ENCODE measurements at places on chromosomes 7 and 10.

GRCh38 chr10:114711176-114711868, 53.2 kb upstream of the ABLIM1 start:
- DNase-seq = no peak

GRCh38 chr7:3495530-3495929, 194.5 kb downstream of the SDK1 start:
- no peak for DNase-seq

- no peak for DNase-seq
Observed at GRCh38 chr10:32148864-32149251, 92.6 kb upstream of the KIF5B start.

DNA sequence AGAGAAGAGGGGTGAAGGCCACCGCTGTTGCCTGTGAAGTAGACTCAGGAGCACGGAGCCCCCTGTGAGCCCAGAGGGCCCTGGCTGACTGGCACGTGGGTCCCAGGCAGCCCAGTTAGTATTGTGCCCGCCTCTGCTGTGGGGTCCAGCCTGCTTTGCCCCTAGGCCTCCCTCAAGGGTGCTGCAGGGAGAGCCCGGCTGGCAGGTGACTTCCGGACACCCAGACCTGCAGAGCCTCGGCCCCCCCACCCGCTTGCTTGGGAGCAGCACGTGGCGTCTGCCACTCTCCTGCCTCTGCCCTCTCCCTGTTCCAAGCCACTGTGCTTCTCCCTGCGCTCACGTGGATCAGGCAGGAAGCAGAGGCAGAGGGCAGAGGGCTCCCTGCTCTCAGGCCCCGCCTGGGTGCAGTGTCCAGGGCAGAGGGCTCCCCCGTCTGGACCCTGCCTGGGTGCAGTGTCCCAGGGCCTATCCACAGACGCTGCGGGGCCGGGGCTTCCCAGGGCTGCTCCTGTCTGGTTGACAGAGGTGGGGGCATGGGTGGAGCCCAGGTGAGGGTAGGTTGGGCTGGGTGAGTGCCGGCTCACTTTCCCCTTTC, 88.4 kb downstream of the DNAJB6 start:
- no peak for DNase-seq

- DNase-seq = no peak
Observed at GRCh38 chr10:51100221-51100620, 25.9 kb downstream of the PRKG1 start.

DNA sequence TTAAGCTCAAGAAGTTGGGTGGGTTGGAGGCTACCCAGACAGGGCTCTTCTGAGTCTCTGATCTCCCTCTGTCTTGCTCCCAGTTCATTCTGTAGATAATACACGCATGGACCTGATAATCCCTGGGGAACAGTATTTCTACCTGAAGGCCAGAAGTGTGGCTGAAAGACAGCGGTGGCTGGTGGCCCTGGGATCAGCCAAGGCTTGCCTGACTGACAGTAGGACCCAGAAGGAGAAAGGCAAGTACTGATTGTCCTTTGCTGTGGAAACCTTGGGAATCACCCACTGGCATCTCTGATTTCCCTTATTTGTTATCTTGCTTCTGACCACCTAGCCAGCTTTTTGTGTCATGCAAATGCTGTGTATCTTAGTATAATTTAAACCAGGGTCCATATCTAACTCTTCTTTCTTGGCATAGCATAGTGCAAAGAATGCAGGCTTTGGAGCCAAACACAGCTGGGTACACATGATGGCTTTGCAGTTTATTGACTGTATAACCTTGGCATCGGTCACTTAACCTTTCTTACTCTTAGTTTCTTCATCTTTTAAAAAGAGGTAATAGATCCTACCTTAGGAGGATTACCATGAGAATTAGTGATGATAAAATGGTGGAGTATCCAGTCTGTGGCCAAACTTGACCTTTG, 18.0 kb downstream of the PLEKHA8 start:
- no peak for DNase-seq

GRCh38 chr7:92260248-92260781, 14.5 kb downstream of the ANKIB1 start:
- no peak for DNase-seq

DNA sequence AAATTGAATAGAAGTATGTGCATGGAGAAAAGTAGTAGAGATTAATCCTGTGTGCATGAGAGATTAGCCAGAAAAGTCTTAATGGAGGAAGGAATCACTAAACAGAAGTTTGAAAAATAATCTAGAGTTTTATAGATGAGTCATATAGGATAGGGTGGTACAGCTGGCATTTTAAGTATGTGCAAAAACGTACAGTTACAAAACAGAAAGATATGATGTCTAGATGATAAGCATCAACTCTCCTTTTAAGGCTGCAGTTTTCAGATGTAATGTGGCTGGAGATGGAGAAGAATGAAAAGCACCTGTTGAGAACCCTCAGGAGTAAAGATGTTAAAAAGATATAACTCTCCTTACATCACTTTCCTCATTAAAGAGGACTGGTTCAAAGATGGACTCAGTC, 271.3 kb downstream of the STK31 start:
- no peak for DNase-seq

- no peak for DNase-seq
Observed at GRCh38 chr7:6478186-6478585, 30.4 kb upstream of the DAGLB start.

- DNase-seq = no peak
Observed at GRCh38 chr10:100662067-100662466, 83.3 kb upstream of the PAX2 start.

DNA sequence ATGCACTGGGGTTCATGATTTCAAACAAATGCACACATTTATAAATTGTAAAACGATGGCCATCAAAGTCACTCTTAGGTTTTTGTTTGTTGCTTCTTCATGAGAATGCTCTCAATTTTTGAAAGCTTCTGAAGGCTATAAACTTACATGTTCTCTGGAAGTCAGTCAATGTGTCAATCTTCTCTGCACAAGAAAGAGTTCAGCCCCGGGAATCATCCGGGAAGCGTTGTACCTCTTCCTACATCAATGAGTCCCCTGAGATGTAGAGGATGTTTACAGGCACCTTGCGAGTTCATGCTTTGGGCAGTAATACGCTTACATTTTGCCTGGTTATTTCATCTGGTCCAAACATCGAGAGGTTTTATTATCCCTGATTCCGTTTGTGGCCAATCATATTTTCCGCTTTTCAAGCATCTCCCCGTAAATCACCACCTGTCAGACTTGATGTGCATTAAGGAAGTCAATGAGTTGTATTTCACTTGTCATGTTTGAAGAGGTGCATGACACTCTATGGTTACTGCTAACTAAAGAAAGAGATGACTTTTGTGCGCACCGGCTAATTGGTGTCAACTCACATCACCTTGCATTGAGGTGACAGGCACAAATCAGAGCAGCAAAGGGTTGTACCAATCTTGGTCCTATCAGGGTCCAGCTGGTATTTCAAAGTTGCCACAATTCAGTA, 750.7 kb downstream of the SORCS3 start:
- no peak for DNase-seq

GRCh38 chr10:131573256-131573655, 261.7 kb upstream of the TCERG1L start:
- DNase-seq = no peak

DNA sequence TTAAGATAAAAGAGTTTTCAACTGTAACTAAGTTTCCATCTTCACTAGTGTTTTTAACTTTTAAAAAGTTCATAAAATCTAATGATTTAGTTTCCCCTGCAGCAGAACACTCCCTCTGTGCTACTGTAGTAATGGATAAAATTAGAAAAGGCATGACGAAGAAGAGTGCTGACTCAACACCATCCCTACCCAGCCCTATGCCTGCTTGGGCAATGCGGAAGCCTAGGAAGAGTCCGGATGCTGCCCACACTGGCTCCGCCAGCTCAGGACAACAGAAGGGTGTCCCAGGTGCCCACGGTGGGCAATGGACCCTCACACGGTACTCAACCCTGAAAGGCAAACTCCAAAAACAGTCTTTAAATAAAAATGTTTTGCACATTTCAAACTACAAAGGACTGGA, 118.2 kb downstream of the LARP4B start:
- no peak for DNase-seq

DNA sequence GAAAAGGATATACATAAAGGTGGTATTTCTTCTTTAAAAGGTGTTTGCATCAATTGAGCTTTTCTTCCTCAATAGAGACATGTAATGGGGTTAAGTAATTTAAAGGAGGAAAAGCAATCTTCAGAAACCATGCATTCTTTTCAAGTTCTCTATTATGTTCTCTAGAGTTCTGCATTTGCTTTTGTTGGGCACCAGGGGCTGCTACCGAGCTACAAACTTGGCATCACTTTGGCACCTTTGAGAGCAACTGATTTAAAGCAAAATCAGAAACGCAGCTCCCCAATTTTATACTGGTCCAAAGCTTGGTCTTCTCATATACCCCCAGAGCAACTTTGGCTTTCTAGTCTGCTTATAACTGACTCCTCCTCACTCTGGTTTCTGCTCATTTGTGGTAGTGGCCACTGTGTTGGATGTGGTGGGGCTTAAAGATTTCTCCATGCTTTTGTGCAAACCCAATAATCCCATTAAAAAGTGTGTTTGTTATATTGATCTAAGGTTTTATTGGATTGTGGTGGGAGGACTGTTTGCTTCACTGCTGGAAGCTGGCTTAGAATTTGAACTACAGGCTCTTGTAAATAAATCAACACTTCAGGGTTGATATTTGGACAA, 712.1 kb downstream of the PHTF2 start:
- no peak for DNase-seq
